CD4-positive, alpha-beta T cell treated with Interleukin-6 at 100 ng/mL for 8 hours (primary cell): ENCODE measurements at places on chromosomes 16 and 17.

DNA sequence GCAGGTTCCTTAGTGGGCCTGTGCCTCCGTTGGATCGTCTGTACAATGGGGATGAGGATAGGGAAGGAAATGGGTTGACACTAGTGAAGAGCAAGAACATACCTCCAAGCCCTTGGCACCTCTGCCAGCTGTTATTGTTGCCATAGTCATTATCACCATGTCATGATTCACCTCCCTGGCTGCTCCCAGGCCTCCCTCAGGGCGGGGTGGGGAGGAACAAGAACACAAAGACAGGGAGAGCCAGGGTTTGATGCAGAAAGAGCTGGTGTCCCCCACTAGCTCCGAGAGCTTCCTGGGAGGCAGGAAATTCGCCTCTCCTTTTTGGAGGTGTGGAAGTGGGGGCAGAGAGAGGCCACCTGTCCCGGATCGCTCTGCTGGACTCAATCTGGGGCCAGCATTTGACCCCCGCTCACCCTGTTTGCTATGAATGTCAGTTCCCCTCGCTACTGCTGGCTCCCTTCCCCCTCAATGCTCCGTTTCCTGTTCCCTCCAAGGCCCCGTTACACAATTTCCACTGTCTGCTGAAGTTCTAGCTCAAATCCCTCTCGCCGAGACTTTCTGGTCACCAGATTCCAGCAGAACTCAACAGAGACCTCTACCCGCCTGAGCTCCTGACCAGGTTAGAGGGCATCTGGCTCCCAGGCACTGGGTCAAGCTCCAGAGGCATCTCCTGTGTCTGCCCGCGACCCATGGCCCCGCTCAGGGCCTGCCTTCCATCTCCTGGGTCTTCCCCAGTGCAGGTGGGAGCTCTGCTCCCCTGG is 9.1 kb downstream of the TIMP2 start:
- no peak for DNase-seq

GRCh38 chr17:3447625-3448024 is 14.0 kb upstream of the OR1E2 start:
- no peak for DNase-seq

GRCh38 chr16:48291303-48291702 is 44.0 kb upstream of the ABCC11 start:
- DNase-seq, result no peak

DNA sequence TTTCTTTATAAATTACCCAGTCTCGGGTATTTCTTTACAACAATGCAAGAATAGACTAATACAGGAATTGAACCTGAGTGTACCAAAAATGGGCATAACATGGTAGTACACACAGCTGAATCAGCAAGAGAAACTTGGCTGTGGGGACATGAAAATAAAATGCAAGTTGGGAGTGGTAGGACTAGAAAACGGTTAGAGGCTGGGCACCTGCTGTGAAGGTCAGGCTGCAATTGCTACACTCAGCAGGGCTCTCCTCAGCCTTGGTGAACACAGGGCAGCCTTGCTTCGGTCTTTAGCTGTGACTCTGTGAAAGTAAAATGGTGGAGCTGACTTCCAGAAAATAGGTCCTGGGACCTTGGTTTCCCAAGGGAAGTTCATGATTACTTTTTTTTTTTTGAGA is 45.6 kb downstream of the CNGB1 start:
- DNase-seq, result no peak
